ENCODE measurements at places on chromosomes 4 and X. TPM values are rescaled to one million over a fixed set of nuclear protein-coding genes. Genes with fewer than 3 reads are reported as not detected.

Gene PPARGC1A
- total RNA-seq = 10.9 TPM

Gene TLR3
- total RNA-seq = 1.6 TPM

Gene NFKB1
- total RNA-seq = 16.8 TPM

Gene PGM2
- 10.3 TPM for total RNA-seq

Gene ITIH6
- 0.22 TPM for total RNA-seq

Gene OTUD6A
- not detected for total RNA-seq

Gene TREX2
- 0.49 TPM for total RNA-seq

Gene DGAT2L6
- total RNA-seq = not detected

Gene CT55
- 0.27 TPM for total RNA-seq

Gene OPHN1
- 15.6 TPM for total RNA-seq

Gene USP17L11
- not detected for total RNA-seq

Gene NOA1
- 12.6 TPM for total RNA-seq

Gene ASB9
- 3.6 TPM for total RNA-seq

Gene MAGEA9B
- total RNA-seq = not detected

Gene UGT2A1
- total RNA-seq = 0.31 TPM

Gene GPRIN3
- total RNA-seq = 4.3 TPM

Gene MAGEB10
- not detected for total RNA-seq

Gene FGG
- total RNA-seq = 0.44 TPM

Gene ENOX2
- 11.6 TPM for total RNA-seq

Gene GAK
- total RNA-seq = 30.4 TPM

Gene BBS7
- 11.9 TPM for total RNA-seq

Gene SPANXA1
- not detected for total RNA-seq

Gene SPRY1
- 71.1 TPM for total RNA-seq

Gene TSPAN7
- total RNA-seq = 70.0 TPM

Gene HGFAC
- total RNA-seq = 0.80 TPM

Gene TMPRSS11B
- not detected for total RNA-seq

Gene PRR32
- 95.8 TPM for total RNA-seq

Gene ARMCX2
- 102 TPM for total RNA-seq

Gene IL2RG
- total RNA-seq = 0.98 TPM

Gene SLC10A4
- 0.49 TPM for total RNA-seq

Gene MMRN1
- 6.8 TPM for total RNA-seq

Gene HPSE
- total RNA-seq = 0.18 TPM

Gene NLRP2B
- 0.04 TPM for total RNA-seq

Gene NPY2R
- under 0.01 TPM for total RNA-seq

Gene ADH1A
- 0.49 TPM for total RNA-seq

Gene VCX
- not detected for total RNA-seq

Gene NPY5R
- 0.13 TPM for total RNA-seq

Gene TMEM185A
- 23.4 TPM for total RNA-seq

Gene BBS12
- total RNA-seq = 3.9 TPM

Gene PPEF2
- total RNA-seq = 0.04 TPM

Gene MAOB
- total RNA-seq = 0.31 TPM

Gene GAGE13
- not detected for total RNA-seq

Gene FREM3
- total RNA-seq = 0.13 TPM

Gene SSX2B
- total RNA-seq = not detected

Gene LDB2
- total RNA-seq = 48.3 TPM

Gene GPM6B
- 16.8 TPM for total RNA-seq

Gene AADAT
- total RNA-seq = 5.7 TPM

Gene NPY1R
- total RNA-seq = 6.8 TPM

Gene C4orf33
- 5.7 TPM for total RNA-seq

Gene SLBP
- 39.9 TPM for total RNA-seq

Gene ZC4H2
- total RNA-seq = 14.4 TPM

Gene TCEAL5
- total RNA-seq = 2.9 TPM

Gene RIPPLY1
- total RNA-seq = 0.53 TPM

Gene PLP1
- 72.8 TPM for total RNA-seq

Gene RHOXF1
- 0.09 TPM for total RNA-seq

Gene FAM47E
- total RNA-seq = 1.9 TPM

Gene PHF8
- 9.9 TPM for total RNA-seq

Measured in muscle of leg (tissue), 16 donors.